ENCODE measurements at places on chromosomes 6 and 20. TPM values are rescaled to one million over a fixed set of nuclear protein-coding genes. Genes with fewer than 3 reads are reported as not detected.

BEND6 gene
- 2.3 TPM for total RNA-seq

BTN1A1 gene
- not detected for total RNA-seq

PRSS16 gene
- 0.26 TPM for total RNA-seq

SMLR1 gene
- total RNA-seq: not detected

- DNase-seq: no peak
Measured at GRCh38 chr20:35179292-35180212, 7.7 kb downstream of the PROCR start.

DNA sequence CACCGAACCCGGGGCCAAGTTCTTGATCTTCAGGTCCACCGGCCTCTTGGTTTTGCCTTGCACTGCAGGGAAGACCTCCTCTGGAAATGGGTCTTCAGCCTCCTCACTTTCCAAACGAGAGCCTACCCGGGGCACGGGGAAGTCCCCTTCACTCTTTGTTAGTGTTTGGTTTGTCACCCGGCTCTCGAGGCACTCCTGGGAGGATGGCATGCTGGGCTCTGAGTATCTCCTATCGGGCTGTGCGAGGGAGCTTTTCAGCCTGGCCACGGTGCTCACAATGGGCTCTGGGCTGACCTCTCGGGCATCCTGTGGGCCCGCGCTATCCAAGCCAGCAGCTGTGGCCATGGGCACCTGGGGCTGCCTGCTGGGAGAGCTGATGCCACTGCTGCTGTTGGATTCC lies 8.1 kb downstream of the TAGAP start:
- no peak for DNase-seq

- DNase-seq: no peak
Measured at GRCh38 chr6:34515473-34516387, 40.4 kb downstream of the SPDEF start.

- no peak for DNase-seq
Measured at GRCh38 chr20:33176101-33176500, 8.1 kb downstream of the BPIFA2 start.

GRCh38 chr20:50655311-50655880 lies 35.9 kb downstream of the RIPOR3 start:
- DNase-seq: peak; percentile 71

DNA sequence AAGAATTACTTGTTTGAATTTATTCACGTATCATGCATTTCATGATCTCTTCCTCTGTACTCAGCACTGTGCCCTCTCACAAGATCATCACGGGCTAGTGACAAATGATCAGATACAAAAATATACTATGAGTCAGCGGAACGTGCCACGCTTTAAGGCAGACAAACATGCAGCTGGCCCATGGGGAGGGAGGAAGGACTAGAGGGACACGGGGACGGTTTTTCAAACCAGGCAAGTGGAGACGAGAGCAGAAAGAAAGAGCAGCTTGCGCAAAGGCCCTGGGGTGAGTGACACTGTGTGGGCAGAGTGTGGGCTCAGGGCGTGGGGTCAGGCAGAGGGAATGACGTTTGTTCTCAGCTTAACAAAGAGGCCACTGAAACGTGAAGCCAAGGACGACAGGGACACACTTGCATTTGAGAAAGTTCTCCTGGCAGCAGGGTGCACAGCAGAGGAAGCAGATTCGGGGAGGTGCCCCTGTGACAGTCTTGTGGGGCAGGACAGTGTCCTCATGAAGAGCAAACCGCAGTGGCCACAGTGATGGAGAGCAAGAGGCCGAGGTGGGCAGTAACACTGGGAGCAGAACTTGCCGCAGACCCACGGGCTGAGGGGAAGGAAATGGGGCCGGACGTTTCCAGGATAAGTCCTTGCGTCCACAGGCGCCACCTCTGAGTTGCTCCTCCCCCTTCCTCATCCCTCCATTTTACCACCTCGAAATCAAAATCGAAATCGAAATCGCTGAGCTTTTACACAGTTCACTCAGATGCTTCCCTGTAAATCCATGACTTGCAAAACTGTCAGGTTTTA lies 6.9 kb upstream of the RPS6KA2 start:
- DNase-seq: no peak

DNA sequence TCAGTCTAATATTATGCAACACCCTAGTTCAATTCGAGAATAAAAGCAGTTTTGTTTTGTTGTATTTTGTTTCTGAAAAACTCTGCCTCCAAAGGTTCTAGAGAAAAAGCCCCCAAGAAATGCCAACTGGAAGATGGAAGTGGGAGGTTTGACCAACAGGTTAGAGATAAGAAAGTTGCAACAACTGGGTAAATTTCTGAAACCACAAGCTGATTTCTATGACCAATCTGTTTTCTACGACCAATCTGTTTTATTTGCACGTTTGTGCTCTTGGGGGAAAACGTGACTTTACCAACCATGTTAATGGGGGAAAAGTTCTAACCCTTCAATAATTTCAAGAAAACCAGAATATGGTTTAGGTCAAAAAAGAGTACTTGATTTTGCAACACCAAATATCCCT lies 173.2 kb downstream of the PDE7B start:
- no peak for DNase-seq

- DNase-seq: no peak
Measured at GRCh38 chr20:46268131-46268614, 40.1 kb downstream of the CDH22 start.

- no peak for DNase-seq
Measured at GRCh38 chr6:150880336-150880735, 14.8 kb downstream of the MTHFD1L start.

- DNase-seq: no peak
Measured at GRCh38 chr20:45404438-45404837, 3.7 kb upstream of the DBNDD2 start.
